Activated naive CD4-positive, alpha-beta T cell treated with anti-CD3 and anti-CD28 coated beads, Interleukin-2, amount 10 ng/mL, durations not matched to agents 7 days and 5 days (primary cell): ENCODE measurements at places on chromosomes 6 and 20.

- DNase-seq: no peak
These were observed 296.5 kb upstream of the SLC35B3 start for GRCh38 chr6:8731874-8732273.

GRCh38 chr6:63864061-63864460 lies 228.5 kb downstream of the PHF3 start:
- DNase-seq: no peak

GRCh38 chr20:58991715-58992114 lies 10.7 kb downstream of the NELFCD start:
- no peak for DNase-seq

- no peak for DNase-seq
These were observed 183.6 kb downstream of the GJA1 start for GRCh38 chr6:121619013-121619412.

DNA sequence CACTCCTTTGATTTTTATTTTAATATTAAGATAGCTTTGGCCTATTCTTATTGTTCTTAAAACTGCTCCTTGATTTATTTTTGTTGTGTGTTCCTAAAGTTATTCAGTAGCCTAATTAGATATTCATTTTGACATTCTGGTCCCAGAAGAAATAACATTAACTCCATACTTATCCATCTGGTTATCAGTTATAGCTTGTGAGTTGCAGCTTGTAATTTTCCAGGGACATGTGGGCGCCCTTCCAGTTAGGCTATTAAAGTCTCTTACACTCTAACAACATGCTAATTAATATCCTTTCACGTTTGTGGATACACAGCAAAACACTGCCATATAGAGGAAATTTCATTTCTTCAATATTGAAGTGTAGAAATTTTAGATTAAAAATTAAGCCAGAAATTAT lies 987.5 kb downstream of the HACE1 start:
- DNase-seq: no peak

DNA sequence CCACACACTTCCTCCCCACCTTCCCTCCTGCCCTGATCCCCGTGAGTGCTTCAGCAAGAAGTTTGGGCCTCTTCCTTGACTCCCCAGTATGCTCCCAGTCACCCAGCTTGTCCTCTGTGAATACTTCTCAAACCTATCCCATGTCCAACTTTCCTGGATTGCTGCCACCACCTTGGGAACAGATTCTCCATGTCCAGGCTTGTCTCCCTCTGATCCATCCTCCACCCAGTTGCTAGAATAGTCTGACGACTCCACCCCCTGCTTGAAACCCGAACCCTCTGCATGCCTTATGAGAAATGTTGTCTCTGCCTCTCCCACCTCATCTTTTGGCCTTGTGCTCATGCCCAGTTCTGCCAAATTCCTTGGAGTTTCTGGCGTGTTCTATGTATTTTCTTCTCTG lies 108.0 kb downstream of the PPP1R14C start:
- DNase-seq: no peak
